ENCODE measurements at places on chromosomes 11 and 22.

DNA sequence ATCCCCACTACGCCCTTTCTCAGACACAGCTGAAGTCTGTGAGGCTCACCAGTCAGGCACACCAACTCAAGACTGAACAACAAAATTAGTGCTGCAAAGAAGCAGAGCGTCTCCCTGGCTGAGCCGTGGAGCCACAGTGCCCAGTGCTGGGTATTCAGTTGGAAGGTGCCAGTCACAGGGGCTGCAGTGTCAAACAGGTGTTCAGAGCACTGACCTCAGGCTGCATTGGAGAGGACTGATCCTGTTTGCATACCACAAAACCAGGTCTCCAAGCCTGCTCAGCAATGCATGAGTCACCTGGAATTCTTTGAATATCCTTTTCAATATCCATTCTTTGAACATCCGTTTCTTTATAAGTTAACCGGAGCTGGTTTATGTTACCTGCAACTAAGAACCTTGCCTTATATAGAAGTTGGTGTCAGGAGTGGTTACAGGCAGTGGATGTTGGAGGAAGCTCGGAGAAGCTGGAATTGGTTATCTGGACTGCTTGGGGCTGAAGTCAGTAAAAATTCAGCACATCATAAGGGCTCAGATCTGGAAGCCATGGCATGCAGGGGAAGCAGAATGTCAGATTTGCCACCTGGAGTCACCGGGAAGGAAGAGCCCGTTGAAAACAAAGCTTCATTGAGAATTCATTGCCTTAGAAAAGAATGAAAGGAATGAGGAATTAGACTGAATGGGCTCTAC is 30.3 kb downstream of the PDGFB start:
- no peak for DNase-seq

DNA sequence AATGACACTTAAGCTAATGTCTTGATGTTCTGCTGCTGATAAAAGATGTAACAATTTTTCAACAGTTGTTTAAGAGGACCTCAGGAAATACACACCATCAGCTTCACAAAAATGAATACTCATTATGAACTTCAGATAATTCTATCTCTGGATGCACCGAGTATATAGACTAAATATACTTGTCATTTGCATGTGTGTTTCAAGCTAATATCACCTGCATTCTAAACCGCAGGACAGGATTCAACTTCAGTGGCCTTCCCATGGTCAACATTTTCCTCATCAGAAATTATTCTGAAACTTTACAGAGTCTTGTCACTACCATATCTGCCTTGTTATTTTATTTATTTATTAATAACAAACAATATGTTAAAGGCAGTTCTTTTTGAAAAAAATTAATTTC is 717.0 kb upstream of the CCDC179 start:
- no peak for DNase-seq

DNA sequence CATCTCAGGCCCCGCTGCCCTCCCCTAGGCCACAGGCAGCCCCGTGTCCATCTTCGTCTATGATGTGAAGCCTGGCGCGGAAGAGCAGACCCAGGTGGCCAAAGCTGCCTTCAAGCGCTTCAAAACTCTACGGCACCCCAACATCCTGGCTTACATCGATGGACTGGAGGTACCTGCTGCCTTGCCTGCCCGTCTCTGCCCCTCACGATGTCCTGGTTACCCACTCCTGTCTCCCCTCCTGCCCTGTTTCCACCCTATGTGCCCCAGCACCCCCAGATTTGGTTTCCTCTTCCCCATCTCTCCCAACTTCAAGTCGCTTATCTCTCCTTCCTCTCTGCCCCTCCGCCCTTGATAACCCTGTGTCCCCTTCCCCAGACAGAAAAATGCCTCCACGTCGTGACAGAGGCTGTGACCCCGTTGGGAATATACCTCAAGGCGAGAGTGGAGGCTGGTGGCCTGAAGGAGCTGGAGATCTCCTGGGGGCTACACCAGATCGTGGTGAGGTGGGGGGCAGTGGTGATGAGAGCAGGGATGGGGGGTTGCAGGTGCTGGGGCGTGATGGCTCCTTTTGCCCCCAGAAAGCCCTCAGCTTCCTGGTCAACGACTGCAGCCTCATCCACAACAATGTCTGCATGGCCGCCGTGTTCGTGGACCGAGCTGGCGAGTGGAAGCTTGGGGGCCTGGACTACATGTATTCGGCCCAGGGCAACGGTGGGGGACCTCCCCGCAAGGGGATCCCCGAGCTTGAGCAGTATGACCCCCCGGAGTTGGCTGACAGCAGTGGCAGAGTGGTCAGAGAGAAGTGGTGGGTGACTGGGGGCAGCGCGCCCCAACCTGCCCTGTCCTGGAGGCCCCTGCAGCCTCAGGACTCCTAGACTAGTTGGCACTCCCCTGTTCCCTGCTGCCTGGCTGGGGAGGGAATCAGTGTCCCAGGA is 930 bp downstream of the SCYL1 start:
- DNase-seq, result no peak

- DNase-seq, result no peak
Measured at GRCh38 chr11:34996958-34997357, 80.5 kb downstream of the PDHX start.

DNA sequence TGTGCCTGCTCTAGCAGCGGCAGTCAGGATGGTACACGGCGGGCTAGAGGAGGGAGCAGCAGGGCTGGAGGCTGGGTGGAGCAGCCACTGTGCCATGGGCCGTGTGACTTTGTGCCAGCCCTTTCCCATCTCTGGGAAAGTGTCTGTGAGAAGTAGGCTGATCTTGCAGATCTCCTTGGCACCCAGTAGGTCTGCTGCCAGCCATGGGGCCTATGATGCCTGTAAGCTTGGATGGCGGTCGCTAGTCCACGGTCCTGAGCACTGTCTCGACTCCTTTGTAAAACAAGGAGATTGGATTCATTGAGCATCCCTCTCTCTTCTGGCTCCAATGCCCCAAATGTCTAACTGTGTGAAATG is 22.6 kb downstream of the AMPD3 start:
- no peak for DNase-seq

DNA sequence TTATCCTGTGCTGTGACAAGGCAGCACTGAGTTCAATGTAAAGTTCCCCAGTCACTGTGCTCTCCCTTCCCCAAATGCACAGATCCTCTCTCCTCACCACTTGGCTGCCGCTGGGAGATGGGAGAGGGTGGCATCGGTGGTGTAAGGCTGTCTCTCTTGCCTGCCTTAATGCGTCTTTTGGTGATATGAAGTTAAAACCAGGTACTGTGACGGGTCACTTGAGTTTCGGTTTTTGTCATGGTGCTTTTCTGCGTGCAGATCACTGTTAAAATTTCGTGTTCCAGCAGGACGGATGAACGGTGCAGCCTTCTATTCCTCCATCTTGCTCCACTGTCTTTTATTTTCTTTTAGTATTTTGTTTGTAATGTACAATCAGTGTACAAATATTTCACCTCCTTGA is 18.6 kb downstream of the GLB1L2 start:
- DNase-seq, result no peak

- DNase-seq, result no peak
Measured at GRCh38 chr22:42227435-42227834, 43.0 kb downstream of the TCF20 start.

- DNase-seq, result no peak
Measured at GRCh38 chr11:9914064-9914463, 250.2 kb downstream of the SWAP70 start.

DNA sequence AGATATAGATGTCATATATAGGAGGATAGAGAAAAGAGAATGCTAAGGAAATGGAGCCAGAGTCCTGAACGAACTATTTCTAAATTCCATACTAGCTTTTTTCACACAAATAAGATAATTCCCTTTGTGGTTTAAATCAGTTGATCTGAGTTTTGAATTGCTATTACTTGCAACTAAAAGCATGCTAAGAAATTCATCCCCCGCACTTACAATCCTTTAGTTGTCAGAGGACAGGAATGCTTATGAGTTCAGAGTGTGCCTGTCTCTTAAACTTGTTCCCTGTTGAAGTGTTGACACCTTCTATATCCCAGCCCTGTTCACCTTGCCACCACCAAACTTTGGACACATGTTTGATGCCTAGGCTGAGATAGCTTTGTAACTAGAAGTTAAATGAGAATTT is 406.2 kb downstream of the METTL15 start:
- no peak for DNase-seq

DNA sequence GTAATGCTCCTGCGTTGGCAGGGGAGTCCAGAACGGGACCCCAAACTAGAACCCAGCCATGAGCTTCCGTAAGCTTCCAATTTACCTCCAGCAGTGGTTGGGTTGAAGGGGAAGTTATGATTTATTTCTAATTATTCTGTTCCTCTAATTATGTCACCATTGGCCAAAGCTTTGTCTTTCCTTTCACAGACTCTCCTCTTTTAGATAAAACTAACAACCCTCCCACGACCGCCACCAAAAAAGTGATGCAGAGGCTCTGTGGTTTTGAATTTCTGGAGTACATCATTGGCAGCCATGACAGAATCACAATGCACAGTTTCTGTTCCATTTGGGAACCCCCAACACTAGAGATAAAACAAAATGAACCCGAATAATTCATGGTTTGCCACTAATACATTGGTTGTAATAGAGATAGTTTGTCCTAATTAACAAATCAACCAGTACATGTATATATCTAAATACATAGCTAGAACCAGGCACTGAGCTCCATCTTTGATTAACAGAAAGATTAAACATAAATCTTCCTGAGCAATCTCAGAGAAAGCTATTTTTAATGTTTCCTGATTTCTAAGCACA is 64.3 kb downstream of the ETS1 start:
- no peak for DNase-seq

GRCh38 chr11:19380375-19380774 is 139.6 kb upstream of the E2F8 start:
- DNase-seq, result no peak

DNA sequence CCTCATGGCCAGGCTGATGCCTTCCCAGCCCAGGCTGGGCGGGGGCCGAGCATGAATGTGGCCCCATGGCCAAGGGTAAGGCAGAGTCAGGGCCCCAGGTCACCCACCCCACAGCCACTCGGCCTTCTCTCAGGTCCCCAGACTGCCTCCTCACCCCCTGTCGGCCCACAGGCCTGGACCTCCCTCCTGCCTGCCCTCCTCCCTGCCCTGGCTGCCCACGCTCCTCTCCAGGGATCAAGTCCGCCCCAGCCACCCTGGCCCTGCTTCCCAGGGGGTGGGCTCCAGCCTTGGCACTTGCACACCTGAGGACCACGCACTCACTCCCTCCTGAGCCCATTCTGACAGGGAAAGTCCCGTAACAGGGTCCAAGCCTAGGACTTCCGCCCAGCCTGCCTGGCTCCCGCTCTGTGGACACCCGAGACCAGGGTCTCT is 37.8 kb upstream of the TH start:
- no peak for DNase-seq

- no peak for DNase-seq
Measured at GRCh38 chr11:61297746-61298145, 2.6 kb upstream of the VWCE start.

GRCh38 chr11:28887681-28888080 is 779.5 kb downstream of the METTL15 start:
- DNase-seq, result no peak

DNA sequence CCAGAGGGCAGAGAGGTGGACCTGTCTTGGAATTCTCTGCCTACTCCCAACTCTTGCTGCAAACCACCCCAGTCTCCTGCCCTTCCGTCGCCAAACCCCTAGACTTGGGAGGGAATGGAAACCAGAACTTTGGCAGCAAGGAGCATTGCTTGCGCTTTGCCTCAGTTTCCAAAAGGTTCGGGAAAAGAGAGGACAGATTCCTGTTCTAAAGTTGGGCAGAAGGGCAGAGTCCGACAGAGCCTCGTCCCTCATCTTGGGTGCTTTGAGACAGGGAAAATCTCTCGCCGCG is 396 bp upstream of the ROBO3 start:
- no peak for DNase-seq

- DNase-seq, result no peak
Measured at GRCh38 chr22:36619797-36620399, 83.7 kb downstream of the CACNG2 start.

DNA sequence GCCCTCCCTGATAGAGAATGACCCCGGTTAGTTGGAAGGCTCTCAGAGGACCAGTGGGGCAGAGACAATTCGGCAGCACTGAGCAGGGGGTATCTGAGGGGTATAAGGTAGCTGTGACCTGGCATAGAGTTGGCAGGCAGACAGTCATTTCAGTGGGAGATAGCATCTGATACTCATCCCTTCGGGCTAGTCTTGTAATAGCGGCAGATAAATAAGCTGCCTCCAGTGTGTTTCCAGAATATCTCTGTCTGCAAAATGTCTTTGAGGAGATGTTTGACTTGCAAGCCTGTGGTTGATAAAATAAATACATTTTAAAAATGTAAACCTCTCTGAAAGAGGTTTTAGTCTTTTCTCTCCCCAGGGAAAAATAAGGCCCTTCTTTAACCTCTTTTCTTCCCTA is 54.2 kb downstream of the TEAD1 start:
- DNase-seq, result no peak

DNA sequence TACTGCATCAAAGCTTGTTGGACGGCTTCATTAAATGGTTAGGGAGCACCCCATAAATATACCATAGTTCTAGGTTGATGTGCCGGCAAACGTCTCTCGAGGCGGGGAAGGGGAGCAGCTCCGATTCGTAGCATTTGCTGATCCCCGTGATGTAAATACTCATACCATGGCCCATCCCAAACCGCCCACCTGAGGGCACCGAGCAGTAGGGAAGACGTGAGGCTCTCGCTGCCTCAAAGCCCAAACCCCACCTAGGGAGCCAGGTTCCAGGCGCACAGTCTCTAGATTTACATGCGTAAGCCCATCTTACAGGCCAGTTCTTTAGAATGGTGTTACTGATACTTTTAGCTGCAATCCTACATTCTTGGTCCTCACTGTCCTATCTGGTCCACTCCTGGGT is 124.0 kb downstream of the FEZ1 start:
- no peak for DNase-seq

DNA sequence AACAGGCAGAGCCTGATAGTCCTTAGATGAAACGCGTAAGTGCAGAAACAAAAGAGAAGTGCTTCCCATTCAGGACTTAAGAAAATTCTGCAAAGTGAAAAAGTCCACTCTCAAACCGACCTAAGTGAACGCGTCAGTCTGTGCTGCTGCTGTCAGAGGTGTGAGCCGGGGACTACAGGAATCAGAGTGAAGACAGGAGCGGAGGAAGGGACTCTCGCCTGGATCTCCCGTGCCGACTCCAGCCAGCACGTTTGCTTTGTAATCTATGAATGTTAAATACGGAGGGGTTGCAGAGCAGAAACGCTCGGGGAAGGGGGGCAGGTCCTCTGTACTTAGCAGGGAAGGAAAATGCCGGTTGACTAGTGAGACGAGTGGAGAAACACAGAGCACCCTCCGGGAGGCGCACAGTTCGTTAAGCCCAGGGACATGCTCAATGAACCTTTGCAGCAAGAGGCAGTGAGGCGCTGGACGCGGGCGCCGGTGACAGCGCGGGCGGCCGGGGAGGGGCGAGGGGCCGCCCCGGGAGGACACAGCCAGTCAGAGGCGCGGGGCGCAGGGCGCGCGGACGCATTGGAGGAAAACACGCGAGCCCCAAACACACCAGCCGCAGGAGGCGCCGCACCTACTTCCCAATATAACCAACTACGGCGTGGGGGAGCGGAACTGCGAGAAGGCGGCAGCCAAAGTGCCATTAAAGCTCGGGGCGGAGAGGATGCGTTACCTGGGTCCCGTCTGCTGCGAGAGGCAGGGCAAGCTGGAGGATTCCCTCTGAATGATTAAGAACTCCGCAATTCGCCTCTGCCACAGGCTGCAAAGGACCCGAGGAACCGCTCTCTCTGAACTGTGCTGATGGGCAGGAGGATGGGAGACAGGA is at the start of gene CNTN5:
CNTN5 (plus strand) TSS at position 598 of the 874 bp plus-strand sequence.
- no peak for DNase-seq

GRCh38 chr11:63553759-63554158 is 9.4 kb downstream of the PLAAT2 start:
- DNase-seq, result no peak

- DNase-seq, result peak; percentile 39
Measured at GRCh38 chr22:41382098-41382578, 396 bp downstream of the TEF start.
